Left lung (tissue), 14 donors: ENCODE measurements at places on chromosomes 5 and 9. TPM values are rescaled to one million over a fixed set of nuclear protein-coding genes. Genes with fewer than 3 reads are reported as not detected.

Gene INSL4
- polyA plus RNA-seq, result not detected

Gene PRDM9
- not detected for polyA plus RNA-seq

Gene PTGDS
- 59.8 TPM for polyA plus RNA-seq

Gene LCN9
- not detected for polyA plus RNA-seq

Gene CD274
- polyA plus RNA-seq, result 1.3 TPM

Gene SCGB3A2
- polyA plus RNA-seq, result 1,881 TPM

Gene TEX48
- polyA plus RNA-seq, result not detected

Gene ZNF366
- 4.2 TPM for polyA plus RNA-seq

Gene CCDC171
- polyA plus RNA-seq, result 11.0 TPM

Gene SLC2A8
- 23.1 TPM for polyA plus RNA-seq

Gene CARTPT
- polyA plus RNA-seq, result not detected

Gene PCDHA1
- 0.14 TPM for polyA plus RNA-seq

Gene CCDC152
- polyA plus RNA-seq, result 30.0 TPM

Gene OR1Q1
- polyA plus RNA-seq, result not detected

Gene LHX6
- polyA plus RNA-seq, result 18.2 TPM

Gene EGR1
- 272 TPM for polyA plus RNA-seq

Gene CNTFR
- polyA plus RNA-seq, result 35.6 TPM
